ENCODE measurements at places on chromosomes 5 and 9.

DNA sequence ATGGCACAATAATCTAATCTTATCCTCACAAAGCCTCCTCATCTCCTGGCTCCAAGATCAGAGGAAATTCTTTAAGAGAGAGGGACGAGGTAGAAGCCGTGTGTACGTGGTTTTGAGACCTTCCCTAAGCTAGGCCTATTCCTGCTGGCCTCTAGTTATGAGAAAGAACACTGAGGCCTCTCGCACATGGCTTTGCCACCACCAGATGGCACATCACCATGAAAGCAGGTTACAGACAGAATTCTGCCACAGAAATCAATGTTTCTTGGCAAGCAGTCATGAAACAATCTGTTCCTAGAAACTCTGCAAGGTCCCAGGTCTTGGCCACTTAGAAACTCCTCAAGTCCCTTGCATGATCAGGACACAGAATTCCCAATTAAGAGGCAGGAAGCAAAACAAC, 268.2 kb upstream of the TAS2R1 start:
- no peak overlapping the region for H3K4me3 ChIP-seq
- H3K36me3 ChIP-seq = no peaks in the 10 kb centered on the region
- H3K27ac ChIP-seq = no peak overlapping the region
- H3K4me1 ChIP-seq = no peaks in the 10 kb centered on the region

GRCh38 chr9:21685502-21685901, 116.9 kb upstream of the MTAP start:
- H3K4me3 ChIP-seq = no peak overlapping the region
- no peak overlapping the region for H3K27ac ChIP-seq
- no peak for DNase-seq
- no peaks in the 10 kb centered on the region for H3K36me3 ChIP-seq
- H3K4me1 ChIP-seq = peaks cover 3% of the 10 kb centered on the region
- H3K27me3 ChIP-seq = no peaks in the 10 kb centered on the region

DNA sequence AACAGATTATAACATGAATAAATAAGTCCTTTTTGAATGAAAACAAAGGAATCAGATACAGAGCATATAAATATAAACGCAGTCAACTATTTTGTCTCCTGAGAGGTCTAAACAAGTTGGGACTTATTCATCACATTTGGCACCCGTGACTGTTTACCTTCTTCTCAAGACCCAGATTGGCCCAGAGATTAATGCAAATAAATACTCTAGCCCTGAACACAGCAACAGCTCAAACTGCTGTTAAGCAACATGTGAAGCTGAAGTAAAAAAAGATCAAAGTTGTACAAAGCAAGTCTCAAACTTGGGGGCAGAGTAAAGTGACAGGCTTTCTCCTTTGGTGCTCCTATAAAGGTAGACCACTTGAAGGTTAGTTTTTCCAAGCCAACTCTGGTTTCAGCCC, 95.0 kb upstream of the NR5A1 start:
- no peaks in the 10 kb centered on the region for H3K36me3 ChIP-seq
- peaks cover 4% of the 10 kb centered on the region for H3K4me1 ChIP-seq
- H3K4me3 ChIP-seq = no peak overlapping the region
- no peak for DNase-seq
- H3K27me3 ChIP-seq = no peaks in the 10 kb centered on the region

GRCh38 chr5:10586008-10586407, 22.1 kb downstream of the ANKRD33B start:
- peaks cover 14% of the 10 kb centered on the region for H3K4me1 ChIP-seq
- no peak overlapping the region for H3K4me3 ChIP-seq
- no peak overlapping the region for H3K27ac ChIP-seq
- no peaks in the 10 kb centered on the region for H3K36me3 ChIP-seq
- H3K27me3 ChIP-seq = no peaks in the 10 kb centered on the region

GRCh38 chr9:18360005-18360404, 113.9 kb upstream of the ADAMTSL1 start:
- peaks cover 7% of the 10 kb centered on the region for H3K4me1 ChIP-seq
- H3K27me3 ChIP-seq = no peaks in the 10 kb centered on the region
- no peaks in the 10 kb centered on the region for H3K36me3 ChIP-seq
- no peak overlapping the region for H3K27ac ChIP-seq
- DNase-seq = no peak
- no peak overlapping the region for H3K4me3 ChIP-seq

DNA sequence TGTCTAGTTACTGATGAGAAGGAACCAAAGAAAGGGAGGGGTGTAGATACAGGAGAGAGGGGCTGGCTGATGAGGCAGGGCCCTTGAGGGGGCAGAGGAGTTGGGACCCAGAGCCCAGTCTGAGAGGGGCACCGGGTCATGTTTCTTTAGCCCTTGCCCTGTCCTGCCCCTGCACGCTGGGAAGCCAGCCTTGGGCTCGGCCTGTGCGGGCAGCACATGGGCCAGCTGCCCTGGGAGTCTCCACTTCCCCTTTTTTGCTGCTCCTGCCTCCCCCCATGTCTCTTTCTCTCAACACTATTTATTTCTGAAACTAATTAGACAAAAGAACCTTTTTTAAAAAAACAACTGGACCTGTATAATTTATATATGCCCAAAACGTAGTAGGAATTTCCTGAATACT, 20.5 kb downstream of the MVB12B start:
- no peak overlapping the region for H3K27ac ChIP-seq
- no peak for DNase-seq
- no peak overlapping the region for H3K4me3 ChIP-seq

- no peak overlapping the region for H3K4me3 ChIP-seq
- H3K27me3 ChIP-seq = no peaks in the 10 kb centered on the region
- DNase-seq = no peak
- H3K27ac ChIP-seq = no peak overlapping the region
- H3K36me3 ChIP-seq = peaks cover 8% of the 10 kb centered on the region
Observed at GRCh38 chr9:116703634-116704033, 16.5 kb downstream of the TRIM32 start.

DNA sequence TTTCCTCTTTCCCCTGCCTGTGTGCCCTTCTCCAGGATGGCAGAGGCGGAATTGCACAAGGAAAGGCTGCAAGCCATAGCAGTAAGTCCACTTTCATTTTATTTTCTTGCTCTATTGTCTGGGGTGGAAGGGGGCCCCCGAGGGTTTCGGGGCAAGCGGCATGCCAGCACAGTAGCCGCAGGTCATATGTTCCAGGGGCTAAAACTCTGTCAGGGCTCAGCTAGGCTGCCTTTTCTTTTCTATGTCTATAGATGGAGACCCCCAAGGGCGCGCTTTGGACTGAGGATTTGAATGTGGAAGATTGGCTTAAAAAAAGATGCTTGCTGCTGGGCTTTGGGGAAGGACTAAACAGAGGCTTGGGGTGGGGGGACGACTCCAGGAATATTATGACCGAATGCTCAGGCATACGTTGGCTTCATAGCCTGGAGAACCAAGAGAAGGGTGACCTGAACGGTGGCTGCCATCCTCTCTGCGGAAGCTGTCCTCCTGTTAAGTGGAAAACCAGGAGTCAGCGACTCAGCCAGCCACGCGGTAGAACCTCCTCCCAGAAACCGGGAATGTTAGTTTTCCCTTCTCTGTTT, 545 bp downstream of the PALM2AKAP2 start:
- H3K36me3 ChIP-seq = no peaks in the 10 kb centered on the region
- peak overlapping the region; percentile 37 for H3K4me3 ChIP-seq
- H3K27me3 ChIP-seq = no peaks in the 10 kb centered on the region
- peak overlapping the region; percentile 21 for H3K27ac ChIP-seq
- H3K4me1 ChIP-seq = peaks cover 3% of the 10 kb centered on the region

- H3K36me3 ChIP-seq = no peaks in the 10 kb centered on the region
- no peaks in the 10 kb centered on the region for H3K27me3 ChIP-seq
- no peak overlapping the region for H3K27ac ChIP-seq
- no peaks in the 10 kb centered on the region for H3K4me1 ChIP-seq
- no peak overlapping the region for H3K4me3 ChIP-seq
- DNase-seq = no peak
Observed at GRCh38 chr9:108776920-108777639, 78.7 kb downstream of the ACTL7B start.

GRCh38 chr5:123868267-123868666, 356.3 kb downstream of the CSNK1G3 start:
- no peaks in the 10 kb centered on the region for H3K27me3 ChIP-seq
- no peaks in the 10 kb centered on the region for H3K4me1 ChIP-seq
- no peaks in the 10 kb centered on the region for H3K36me3 ChIP-seq
- H3K27ac ChIP-seq = no peak overlapping the region
